ENCODE measurements at places on chromosomes 7 and 10. TPM values are rescaled to one million over a fixed set of nuclear protein-coding genes. Genes with fewer than 3 reads are reported as not detected.

Gene MKX
- 6.2 TPM for total RNA-seq

Gene IQUB
- 1.5 TPM for total RNA-seq

Gene UTF1
- total RNA-seq = not detected

Gene SORCS1
- total RNA-seq = 14.8 TPM

Gene VENTX
- total RNA-seq = not detected

Gene PDZD7
- total RNA-seq = 0.21 TPM

Gene GPAM
- 24.9 TPM for total RNA-seq

Gene CFAP70
- 2.2 TPM for total RNA-seq

Gene ANKRD30A
- not detected for total RNA-seq

Gene C10orf105
- 0.26 TPM for total RNA-seq

Gene CUL2
- total RNA-seq = 41.0 TPM

Gene NT5C3A
- total RNA-seq = 61.4 TPM

Gene DGKI
- total RNA-seq = 13.3 TPM

Gene NUPR2
- total RNA-seq = 0.79 TPM

Gene RSPH10B2
- 0.53 TPM for total RNA-seq

Gene FOXI2
- not detected for total RNA-seq

Gene MMP21
- 0.69 TPM for total RNA-seq

Gene ATOH7
- total RNA-seq = not detected

Gene TMEM225B
- 1.1 TPM for total RNA-seq

Gene C7orf33
- not detected for total RNA-seq

Gene BBIP1
- 57.9 TPM for total RNA-seq

Gene PTPRN2
- 2.8 TPM for total RNA-seq

Gene NME8
- not detected for total RNA-seq

Gene PRSS37
- total RNA-seq = not detected

Gene CAV1
- 576 TPM for total RNA-seq

Gene RBM20
- 2.3 TPM for total RNA-seq

Gene SYT15
- 2.5 TPM for total RNA-seq

Gene OPN4
- total RNA-seq = not detected

Gene TLL2
- 0.90 TPM for total RNA-seq

Gene LIPK
- not detected for total RNA-seq

Gene UPK3B
- 23.6 TPM for total RNA-seq

Gene ACTA2
- 3,971 TPM for total RNA-seq

Gene PDIA4
- 92.8 TPM for total RNA-seq

Gene PRKCQ
- total RNA-seq = 3.2 TPM

Gene AGR3
- total RNA-seq = 16.8 TPM

Gene CRPPA
- 15.4 TPM for total RNA-seq

All from urinary bladder (tissue), 4 donors.